ENCODE measurements at places on chromosomes 12 and 14.

DNA sequence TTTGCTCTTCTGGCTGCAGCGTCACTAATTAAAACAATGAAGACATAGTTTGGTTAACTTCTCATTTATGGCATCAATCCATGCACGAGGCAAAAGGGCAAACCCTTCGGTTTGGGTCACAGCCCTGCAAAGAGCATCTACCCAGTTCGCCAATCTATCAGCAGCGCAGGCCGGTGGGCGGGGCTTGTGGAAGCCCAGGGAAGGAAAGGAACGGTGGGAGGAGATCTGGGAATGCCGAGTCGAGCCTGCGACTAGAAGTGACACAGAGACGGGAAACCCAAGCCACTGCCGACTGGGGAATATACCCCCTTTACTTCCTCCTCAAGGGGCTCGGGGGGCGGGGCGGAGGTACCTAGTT, 466 bp downstream of the KICS2 start:
- peak; percentile 30 for DNase-seq

GRCh38 chr12:132054983-132055382, 89.1 kb downstream of the DDX51 start:
- no peak for DNase-seq

DNA sequence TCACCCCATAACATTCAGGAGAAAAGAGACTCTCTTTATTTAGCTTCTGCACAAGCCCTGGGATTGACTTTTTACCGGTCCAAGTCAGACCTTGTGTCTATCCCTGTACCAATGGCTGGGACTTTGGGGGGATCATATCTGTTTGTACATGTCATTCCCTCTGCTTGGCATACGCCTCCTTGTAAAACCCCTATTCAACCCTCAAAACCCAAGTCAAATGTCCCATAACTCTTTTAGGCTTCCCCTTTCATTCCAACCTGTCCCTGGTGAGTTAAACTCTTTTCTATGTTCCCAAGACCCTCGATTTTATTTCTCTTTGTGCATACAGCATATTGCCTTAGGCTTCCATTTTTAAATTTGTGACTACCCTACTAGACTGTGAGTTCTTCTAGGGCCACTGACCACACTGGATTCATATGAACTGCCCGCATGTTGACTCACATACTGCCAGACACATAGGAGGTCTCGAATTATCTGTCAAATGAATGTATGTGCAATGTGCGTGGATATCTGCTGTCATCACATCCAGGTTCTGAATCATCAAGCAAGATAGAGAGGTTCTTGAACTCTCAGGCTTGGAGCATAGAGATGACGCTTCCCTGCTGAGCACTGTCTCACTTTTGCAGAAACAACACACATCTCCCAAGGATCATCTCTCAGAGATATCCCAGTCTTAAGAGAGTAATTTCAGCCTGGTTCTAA, 548.6 kb upstream of the TBX3 start:
- no peak for DNase-seq

- no peak for DNase-seq
These were observed 64.5 kb upstream of the DDX11 start for GRCh38 chr12:31008961-31009840.

DNA sequence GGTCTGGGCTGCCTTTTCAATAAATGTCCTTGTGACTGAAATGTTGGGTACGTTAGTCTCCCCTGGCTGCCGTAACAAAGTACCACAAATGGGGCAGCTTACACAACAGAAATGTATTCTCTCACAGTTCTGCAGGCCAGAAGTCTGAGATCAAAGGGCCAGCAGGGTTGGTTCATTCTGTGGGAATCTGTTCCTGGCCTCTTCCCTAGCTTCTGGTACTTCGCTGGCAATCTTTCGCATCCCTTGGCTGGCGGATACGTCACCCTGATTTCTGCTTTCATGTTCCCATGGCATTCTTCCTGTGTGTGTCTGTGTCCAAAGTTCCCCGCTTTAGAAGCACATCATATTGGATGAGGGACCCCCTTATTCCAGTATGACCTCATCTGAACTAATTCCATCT, 95.8 kb upstream of the NCOR2 start:
- DNase-seq, result no peak

DNA sequence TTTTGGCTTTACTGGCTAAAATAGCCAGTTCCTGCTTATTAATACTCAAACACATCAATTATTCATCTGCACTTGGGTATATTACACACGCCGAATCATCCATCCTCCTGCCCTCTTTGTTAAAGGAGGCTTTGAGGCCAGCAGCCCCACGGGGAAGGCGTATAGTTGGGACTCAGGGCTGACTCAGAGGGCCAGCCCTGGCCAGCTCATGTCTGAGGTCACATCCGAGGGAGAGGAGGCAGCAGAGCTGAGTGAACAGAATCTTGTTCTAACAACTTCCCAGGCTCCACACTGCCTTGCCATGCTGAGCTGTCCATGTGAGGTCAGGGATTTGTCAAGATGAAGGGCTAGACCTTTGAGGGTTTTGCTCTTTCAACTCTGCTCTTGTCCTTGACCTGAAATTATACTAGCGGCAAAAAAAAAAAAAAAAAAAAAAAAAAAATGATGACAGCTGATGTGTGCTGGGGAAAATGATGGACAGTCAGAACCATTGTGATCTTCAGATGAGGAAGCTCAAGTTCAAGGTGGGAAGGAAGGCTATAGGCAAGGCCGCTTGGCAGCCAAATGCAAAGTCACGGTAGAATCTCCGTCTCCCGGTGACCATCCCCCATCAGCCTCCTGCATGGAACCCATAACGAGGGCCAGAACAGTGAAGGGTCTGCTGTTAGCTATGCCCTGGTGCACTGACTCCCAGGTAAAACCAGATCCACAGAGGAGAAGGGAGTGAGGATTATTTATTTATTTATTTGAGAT, 12.5 kb upstream of the MARK3 start:
- DNase-seq, result no peak

- no peak for DNase-seq
These were observed 18.9 kb upstream of the C12orf71 start for GRCh38 chr12:27101290-27101689.

- DNase-seq, result no peak
These were observed 33.4 kb downstream of the POLE start for GRCh38 chr12:132653567-132654290.

- no peak for DNase-seq
These were observed 106.2 kb downstream of the NUAK1 start for GRCh38 chr12:106032623-106032925.

- DNase-seq, result no peak
These were observed 2.4 kb upstream of the PDE6H start for GRCh38 chr12:14970473-14970872.

DNA sequence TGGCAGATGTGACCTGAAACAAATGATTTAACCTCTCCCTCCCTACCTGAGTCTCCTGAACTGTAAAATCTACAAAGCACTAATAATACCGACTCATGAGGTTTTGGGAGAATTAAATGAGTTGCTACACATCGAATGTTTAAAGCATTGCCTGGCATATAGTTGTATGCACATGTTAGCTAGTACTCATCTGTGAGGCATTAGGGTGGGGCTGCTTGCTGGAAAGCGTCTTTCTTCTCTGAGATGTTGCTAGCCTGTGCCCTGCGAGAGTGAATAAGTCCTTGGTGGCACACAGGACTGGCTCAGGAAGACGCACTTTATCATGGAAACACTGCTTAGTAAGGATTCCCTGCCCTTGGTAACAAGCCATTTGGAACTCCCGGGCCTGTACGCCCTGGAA, 6.1 kb downstream of the RAPGEF3 start:
- DNase-seq, result no peak

GRCh38 chr14:100618318-100618693, 31.1 kb upstream of the BEGAIN start:
- DNase-seq, result no peak

- no peak for DNase-seq
These were observed 288.4 kb downstream of the GXYLT1 start for GRCh38 chr12:41856228-41856627.

GRCh38 chr14:100290607-100291304, 15.5 kb downstream of the SLC25A29 start:
- no peak for DNase-seq

DNA sequence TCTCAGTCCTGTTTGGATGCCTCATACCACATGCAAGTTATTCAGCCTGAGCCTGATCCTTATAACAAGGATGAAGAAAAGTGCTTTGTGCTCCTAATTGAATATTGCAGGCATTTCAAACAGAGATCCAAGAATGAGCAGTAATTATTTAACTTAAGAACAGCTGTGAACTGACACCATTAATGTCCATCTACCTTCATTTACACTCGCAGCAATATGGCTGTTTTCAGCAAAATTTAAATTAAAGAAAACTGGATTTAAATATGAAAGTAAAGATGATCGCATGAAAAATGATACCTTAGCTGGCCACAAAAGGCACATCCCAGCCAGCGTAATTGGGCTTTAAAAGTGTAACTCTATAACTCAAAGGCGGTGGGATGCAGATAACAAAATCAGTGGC, 466.3 kb downstream of the GALC start:
- DNase-seq, result no peak

GRCh38 chr12:56220611-56221231, 1.0 kb downstream of the RNF41 start:
- DNase-seq, result no peak

DNA sequence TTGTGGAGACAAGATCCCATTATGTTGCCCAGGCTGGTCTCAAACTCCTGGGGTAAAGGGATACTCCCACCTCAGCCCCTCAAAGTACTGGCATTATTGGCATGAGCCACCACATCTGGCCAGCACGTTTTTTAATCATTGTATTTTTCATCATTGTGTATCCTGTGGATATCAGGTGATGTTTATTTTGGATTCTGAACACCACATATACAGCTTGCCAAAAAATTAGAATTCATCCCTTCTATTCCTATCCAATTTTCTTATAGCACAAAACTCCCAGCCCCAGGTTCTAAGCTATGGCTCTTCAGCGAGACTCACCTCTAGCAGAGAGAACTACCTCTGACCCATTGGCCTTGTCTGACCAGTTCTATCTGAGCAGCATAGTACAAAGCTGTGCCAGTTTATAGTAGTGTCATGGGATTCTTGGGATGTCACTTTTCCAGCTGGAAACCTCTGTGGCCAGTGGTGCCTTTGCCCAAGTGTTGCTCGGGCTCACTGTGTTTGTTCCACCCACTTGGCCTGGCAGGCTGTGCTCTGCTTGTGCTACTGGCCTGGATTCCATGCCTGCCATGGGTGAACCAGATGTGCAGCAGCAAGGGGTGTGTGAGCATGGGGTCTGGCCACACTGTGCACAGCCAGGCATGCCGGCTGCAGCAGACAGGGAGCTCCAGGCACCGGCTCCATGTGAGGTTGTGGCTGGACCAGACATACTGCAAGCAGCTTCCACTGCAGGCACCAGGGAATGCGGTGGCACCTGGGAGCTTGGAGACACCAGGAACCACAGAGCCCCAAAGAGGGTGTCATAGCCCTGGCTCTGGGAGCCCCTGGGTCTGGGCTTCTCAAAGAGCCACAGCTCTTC, 37.2 kb downstream of the TIMELESS start:
- DNase-seq, result no peak

DNA sequence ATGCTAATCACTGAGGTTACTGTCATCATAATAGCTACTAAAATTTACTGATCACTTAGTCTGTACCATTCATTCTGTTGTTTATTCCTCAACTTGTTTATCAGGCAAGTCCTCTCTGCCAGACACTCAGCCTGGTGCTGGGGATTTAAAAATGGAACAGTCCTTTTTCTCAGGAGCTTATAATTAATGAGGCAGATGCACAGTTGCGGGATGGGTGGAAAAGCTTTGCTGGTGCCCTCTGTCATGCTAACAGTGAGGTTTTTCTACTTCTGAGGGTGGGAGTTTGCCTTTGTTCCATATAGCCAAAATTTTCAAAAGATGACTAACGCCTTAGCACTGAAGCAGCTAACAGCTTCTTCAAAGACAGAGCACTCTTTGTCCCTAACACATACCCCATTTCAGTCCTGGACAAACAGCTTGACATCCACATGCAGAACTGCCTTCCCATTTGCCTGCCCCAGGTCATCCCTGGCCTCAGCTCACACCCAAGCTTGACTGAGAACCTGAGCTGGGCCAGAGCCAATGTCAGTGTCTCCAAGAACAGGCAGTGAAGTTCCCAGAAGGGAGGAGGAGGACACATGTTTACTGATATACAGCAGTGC, 30.8 kb upstream of the HSPB8 start:
- no peak for DNase-seq

DNA sequence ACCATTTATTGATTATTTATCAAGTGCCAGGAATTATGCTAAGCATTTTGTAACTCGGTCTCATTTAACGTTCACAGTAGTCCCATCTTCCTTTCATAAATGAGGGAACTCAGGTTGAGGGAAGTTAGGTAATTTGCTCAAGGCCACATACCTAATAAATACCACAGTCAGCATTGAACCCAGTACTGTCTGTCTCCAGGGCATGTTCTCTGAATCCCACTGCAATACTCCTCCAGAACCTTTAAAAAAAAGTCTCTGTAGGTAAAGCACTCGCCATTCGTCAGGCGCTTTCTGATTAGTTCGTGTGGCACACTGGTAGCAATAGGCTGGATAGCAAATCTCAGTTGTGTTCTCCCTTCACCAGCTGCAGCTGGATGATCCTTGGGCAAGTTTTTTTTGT, 14.3 kb downstream of the SLC17A8 start:
- DNase-seq, result no peak

GRCh38 chr12:51188359-51189051, 15.6 kb upstream of the TFCP2 start:
- DNase-seq, result no peak

DNA sequence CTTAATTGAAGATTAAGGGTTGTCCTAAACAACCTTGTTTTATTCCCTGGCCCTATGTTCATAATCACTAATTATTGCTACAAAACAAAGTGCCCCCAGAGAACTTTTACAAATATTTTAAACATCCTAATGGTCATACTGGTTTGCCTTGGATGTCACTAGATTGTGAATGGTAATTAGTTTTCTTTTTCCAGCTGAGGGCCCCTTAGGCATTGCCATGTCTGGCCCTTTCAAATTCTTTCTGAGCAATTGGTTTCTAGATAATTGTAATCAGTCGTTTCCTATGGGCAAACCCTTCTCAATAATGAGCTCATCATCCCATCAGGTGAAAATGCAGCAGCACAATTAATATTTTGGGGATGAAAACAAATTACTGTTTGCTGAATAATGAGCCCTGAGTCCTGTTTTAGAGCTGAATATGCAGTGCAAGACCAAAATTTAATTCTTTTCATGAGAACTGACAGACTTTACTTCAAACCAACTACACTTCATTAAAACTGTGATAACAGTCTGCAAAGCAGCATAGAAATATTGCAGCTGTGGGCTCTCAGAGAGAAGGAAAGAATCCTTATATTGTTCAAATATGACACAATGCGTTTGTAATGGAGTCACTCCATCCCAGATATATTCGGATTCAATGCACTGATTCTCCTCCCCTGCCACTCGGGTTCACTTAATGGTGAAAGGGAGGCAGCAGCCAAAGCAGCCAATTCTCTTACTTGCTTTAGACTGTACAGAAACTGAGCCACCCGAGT, 67.7 kb upstream of the ARHGAP5 start:
- DNase-seq, result no peak
